ENCODE measurements at places on chromosomes 12 and 14.

- no peak for DNase-seq
Observed at GRCh38 chr12:2402073-2402579, 349.3 kb downstream of the CACNA1C start.

GRCh38 chr12:89183985-89184435 lies 168.3 kb downstream of the DUSP6 start:
- DNase-seq, result no peak

DNA sequence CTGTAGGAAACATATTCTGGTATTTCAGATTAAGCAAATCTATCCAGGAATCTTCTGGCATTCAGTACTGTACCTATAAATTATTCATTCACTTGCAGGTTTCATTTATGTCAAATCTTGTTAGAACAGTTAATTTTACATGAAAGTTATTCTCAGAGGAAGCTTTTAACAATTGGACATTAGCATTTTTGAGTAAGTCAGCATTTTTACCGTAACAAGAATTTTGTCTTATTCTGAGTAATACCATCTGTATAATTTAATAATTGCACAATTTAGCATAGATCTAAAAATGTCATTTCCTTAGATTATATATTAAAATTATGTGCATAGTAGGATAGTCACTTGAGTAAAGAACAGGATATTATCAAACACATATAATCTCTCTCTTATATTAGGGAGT lies 764.8 kb upstream of the LRFN5 start:
- no peak for DNase-seq

GRCh38 chr14:92589213-92589852 lies 75.8 kb downstream of the RIN3 start:
- DNase-seq, result no peak

GRCh38 chr12:110337912-110338710 lies 57.1 kb downstream of the ATP2A2 start:
- DNase-seq, result no peak

- DNase-seq, result no peak
Observed at GRCh38 chr12:2794191-2794735, 507 bp upstream of the FKBP4 start.

GRCh38 chr14:104782808-104783139 lies 12.8 kb downstream of the AKT1 start:
- no peak for DNase-seq

- DNase-seq, result peak; percentile 13
Observed at GRCh38 chr12:130878193-130879185, 6.6 kb downstream of the RAN start.

DNA sequence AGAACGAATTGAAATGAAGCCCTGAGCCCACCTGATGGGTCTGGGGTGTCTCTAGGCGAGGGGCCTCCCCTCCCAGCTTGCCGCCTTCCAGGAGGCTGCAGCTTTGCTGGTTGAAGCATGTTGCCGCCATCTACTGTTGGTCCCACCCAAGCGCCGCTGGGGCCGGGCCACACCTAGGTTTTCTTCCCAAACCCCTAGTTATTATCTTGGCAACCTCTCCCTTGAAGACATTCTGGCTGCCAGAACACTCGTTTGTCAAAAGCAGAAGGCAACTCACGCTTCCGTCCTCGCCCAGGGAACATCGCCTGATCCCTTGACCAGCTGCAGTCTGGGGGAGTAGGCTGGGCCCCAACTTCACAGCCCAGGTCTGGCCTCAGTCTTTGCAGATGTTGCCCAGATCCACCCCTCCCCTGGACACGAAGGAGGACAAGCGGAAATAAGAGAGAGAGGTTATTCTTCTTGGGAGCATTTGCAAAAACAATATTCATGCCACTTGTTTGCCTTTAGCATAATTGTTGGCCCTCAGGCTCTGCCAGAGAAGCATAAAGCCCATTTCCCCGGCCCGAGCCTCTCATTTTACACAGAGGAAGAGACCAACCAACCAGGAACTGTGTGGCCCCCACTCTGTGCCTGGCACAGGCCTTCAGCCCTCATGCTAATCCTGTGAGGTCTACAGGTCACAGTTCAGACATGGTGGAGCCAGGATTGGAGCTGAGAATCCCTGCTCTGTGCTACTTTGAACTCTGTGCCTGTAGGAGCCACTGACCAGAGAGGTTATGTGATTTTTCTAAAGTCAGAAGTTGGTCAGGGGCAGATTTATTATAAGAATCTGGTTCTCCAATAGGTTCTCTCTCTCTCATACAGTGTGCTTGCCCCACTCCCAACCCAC lies 6.8 kb downstream of the EMP1 start:
- peak; percentile 6 for DNase-seq
